Endothelial cell of coronary artery (primary cell): ENCODE measurements at places on chromosomes 6 and 20. TPM values are rescaled to one million over a fixed set of nuclear protein-coding genes. Genes with fewer than 3 reads are reported as not detected.

PGC gene
- total RNA-seq, result not detected in 2 replicates

GDAP1L1 gene
- total RNA-seq, result not detected in 2 replicates

FAM217A gene
- total RNA-seq, result not detected in 2 replicates

KCNQ2 gene
- total RNA-seq, result not detected in 2 replicates

CFB gene
- 0.90 and 4.7 TPM in 2 replicates for total RNA-seq

PSMF1 gene
- 22.1 and 29.0 TPM in 2 replicates for total RNA-seq

CTAGE9 gene
- total RNA-seq, result not detected in 2 replicates

ABHD16B gene
- not detected in 2 replicates for total RNA-seq

NMBR gene
- total RNA-seq, result not detected in 2 replicates
